ENCODE measurements at places on chromosomes 3 and 15. TPM values are rescaled to one million over a fixed set of nuclear protein-coding genes. Genes with fewer than 3 reads are reported as not detected.

FXR1 gene
- polyA plus RNA-seq = 50.1 TPM

VILL gene
- 14.9 TPM for polyA plus RNA-seq

FSIP1 gene
- polyA plus RNA-seq = 0.61 TPM

KCNMB3 gene
- 3.4 TPM for polyA plus RNA-seq

HYKK gene
- not detected for polyA plus RNA-seq

SLC49A4 gene
- 1.6 TPM for polyA plus RNA-seq

GOLGA8S gene
- not detected for polyA plus RNA-seq

PPIB gene
- polyA plus RNA-seq = 591 TPM

LNP1 gene
- polyA plus RNA-seq = 0.88 TPM

MCTP2 gene
- polyA plus RNA-seq = 12.2 TPM

SEMA7A gene
- 5.0 TPM for polyA plus RNA-seq

MEX3B gene
- polyA plus RNA-seq = not detected

UNC13C gene
- polyA plus RNA-seq = 0.16 TPM

SI gene
- not detected for polyA plus RNA-seq

PAQR9 gene
- not detected for polyA plus RNA-seq

PPARG gene
- polyA plus RNA-seq = not detected

Measured in IgD-negative memory B cell (primary cell).